H9 (cell line): ENCODE measurements at places on chromosomes 12 and 14.

DNA sequence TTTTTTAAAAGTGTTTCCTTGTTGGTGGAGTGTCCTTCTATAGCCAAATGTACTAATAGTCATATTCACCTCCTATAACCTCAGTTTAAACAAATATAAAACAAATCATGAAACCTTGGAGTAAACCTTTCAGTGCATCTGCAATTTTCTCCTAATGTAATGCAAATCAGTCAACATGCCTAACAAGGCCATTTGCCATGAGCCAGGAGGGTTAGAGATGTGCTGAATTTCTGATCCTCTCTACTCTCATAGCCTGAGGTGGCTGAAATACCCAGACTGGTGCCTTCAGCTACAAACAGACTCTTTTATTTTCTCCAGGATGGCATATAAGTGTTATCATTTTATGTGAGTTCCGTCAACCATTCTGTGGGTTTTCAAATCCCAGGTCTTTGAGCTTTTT lies 908.1 kb downstream of the GALC start:
- no peak for DNase-seq

- no peak for DNase-seq
Observed at GRCh38 chr14:31204593-31205534, 2.7 kb downstream of the HECTD1 start.

- peak; percentile 76 for DNase-seq
Observed at GRCh38 chr12:50051101-50051806, 6.1 kb upstream of the ASIC1 start.

- no peak for DNase-seq
Observed at GRCh38 chr14:85934886-85935254, 404.9 kb downstream of the FLRT2 start.

- DNase-seq, result no peak
Observed at GRCh38 chr14:34930591-34931091, 52.2 kb upstream of the SRP54 start.

- no peak for DNase-seq
Observed at GRCh38 chr12:68976395-68976841, 43.4 kb upstream of the CPM start.

- DNase-seq, result no peak
Observed at GRCh38 chr14:78737116-78737515, 566.9 kb downstream of the NRXN3 start.

DNA sequence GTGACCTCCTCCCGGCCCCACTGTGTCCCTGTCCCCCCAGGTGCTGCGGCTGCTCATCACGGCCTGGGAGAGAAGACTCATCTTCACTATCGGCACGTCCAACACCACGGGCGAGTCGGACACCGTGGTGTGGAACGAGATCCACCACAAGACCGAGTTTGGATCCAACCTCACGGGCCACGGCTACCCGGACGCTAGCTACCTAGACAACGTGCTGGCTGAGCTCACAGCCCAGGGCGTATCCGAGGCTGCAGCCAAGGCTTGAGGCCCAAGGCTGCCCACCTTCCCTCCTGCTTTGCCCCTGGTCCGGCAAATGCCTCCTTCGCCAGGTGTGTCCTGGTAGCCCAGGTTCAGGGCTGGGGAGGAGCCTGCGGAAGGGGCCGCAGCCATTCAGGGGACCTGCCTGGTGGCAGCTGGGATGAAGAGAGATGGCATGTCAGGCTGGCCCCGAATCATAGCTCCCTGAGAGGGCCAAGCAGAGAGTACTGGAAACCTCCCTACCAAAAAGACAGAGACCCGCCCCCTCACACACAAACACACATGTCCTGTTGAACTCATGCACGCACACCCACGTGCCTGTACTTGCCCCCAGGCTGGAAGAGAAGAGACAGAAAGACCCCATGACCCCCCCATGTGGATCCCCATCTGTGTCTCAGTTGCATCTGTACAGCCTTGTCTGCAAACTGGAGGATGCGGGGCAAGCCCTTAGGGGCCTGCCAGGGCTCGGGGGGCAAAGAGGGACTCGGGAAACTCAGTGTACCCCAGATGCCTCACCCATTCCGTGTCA lies 38.7 kb downstream of the RASAL1 start:
- DNase-seq, result no peak

- no peak for DNase-seq
Observed at GRCh38 chr14:81005540-81006228, 50.3 kb downstream of the TSHR start.

GRCh38 chr12:95208678-95209077 lies 8.6 kb downstream of the FGD6 start:
- no peak for DNase-seq

DNA sequence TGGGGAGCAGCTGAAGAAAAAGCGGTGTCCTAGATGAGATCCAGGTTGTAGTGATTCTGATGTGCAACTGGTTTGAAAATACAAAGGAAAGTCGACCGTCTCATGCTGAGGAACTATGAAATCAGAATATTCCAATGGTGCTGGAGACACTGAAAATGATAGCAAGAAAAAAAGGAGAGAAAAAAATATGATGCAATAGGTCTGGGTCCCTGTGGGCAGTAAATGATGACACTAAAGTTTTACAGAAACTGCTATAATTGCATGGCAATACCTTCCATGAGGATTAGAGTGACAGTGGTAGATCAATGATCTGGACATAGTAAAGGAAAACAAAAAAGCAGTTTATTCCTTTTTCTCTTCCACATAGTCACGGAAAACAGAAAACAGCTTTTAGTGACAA lies 2.3 kb downstream of the PYM1 start:
- DNase-seq, result no peak

DNA sequence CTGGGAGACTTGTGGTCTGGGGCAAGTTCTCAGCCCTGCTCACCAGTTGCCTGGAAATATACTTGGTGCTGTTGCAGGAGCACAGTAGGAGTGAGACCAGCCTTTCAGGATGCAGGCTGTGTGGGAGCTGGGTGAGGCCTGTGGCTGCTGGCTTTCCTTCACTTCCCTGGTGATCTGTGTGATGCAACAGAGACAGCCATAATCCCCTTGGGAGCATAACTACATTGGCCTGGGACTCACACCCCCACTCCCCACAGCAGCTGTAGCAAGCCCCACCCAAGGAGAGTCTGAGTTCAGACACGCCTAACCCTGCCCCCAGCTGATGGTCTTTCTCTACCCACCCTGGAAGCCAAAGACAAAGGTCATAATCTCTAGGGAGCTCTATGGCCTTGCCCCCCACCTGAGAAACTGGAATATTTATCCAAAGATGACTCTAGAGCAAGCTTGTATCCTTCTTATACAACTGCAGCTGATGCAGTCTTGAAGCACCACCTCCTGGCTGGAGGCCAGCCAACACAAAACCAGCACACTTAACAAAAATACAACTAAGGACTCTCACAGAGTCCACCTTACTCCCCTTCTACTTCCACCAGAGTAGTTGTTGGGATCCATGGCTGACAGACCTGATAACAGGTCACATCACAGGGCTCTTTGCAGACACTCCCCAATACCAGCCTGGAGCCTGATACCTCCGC lies 190.4 kb upstream of the CPNE8 start:
- DNase-seq, result no peak

- DNase-seq, result no peak
Observed at GRCh38 chr12:51961834-51962233, 10.3 kb downstream of the ACVR1B start.

DNA sequence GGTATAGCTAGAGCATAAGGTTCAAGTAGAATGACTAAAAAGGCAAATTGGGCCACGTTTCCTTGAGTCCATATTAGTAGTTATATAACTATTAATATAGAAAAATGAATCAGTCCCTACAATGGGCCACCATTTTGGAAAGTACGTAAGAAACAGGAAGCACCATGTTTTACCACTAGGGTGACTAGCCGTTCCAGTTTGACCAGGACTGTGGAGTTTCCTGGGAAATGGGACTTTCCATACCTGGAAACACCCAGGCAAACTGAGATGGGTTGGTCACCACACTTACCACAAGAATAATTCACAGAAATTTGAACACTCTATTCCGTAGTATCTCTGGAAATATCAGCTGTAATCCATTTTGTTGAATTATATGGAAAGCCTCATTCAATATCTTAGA lies 2.1 kb upstream of the MAGOHB start:
- no peak for DNase-seq

GRCh38 chr14:35404449-35405303 lies at the start of gene NFKBIA:
NFKBIA (minus strand) TSS chr14:35404749; CDS start chr14:35404644, 105 bp downstream.
- peak; percentile 81 for DNase-seq

DNA sequence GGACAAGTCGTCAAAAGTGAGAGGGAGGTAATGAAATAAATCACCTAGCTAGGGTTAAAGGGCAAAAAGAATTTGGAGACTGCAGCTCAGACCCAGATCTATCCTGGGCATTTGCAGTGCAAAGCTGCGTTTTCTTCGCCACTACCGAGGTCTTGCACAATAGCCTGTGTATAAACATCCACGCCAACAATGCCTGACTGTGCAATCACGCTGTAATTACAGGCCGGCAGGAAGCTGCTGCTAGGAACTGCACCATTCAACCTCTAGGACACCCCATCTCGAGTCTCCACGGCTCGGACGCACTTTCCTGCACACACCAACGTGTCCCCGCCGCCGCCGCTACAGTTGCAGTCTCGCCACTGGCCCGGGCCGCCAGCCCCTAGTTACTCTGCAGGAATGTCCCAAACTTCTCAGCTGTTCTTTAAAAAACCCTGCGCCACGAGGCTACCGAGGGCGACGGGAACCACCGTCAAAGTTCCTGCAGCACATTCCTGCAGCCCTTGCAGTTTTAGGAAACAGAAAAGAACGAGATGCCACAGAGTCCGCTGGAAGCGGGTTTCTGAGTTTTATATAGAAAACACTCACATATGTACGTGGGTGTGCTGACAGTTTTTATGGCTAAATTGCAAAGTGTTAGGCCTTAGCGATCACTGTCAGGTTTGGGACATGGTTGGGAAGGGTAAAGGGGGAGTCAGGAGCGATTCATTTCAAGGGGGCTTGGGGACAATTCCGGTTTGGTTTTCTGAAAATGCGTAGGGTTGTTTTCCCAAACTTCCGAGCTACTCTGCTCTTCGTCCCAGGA lies 65.6 kb upstream of the PTGR2 start:
- DNase-seq, result peak; percentile 45

DNA sequence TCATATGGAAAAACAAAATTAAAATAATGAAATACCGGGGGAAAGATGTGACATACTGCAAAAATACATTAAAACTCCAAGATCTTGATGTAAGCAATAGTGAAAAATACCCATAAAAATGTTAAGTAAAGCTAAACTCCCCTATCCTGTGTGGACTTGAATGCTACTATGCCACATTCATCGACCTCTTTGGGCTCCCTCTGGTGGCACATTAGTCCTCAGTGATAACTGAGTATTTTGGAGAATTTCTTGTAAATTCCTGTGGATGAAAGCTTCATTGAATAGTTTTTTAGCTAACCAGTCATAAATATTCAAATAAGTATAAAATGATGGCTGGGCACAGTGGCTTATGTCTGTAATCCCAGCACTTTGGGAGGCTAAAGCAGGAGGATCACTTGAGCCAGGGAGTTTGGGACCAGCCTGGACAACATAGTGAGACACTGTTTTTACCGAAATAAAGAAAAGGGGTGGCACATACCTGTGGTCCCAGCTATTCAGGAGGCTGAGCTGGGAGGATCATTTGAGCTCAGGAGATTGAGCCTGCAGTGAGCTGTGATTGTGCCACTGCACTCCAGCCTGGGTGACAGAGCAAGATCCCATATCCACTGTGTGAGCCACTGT lies 42.4 kb upstream of the SGPP1 start:
- DNase-seq, result no peak

- no peak for DNase-seq
Observed at GRCh38 chr12:9667403-9668160, 1.9 kb upstream of the CLEC2D start.

- no peak for DNase-seq
Observed at GRCh38 chr14:90628825-90629224, 187.4 kb downstream of the TTC7B start.

DNA sequence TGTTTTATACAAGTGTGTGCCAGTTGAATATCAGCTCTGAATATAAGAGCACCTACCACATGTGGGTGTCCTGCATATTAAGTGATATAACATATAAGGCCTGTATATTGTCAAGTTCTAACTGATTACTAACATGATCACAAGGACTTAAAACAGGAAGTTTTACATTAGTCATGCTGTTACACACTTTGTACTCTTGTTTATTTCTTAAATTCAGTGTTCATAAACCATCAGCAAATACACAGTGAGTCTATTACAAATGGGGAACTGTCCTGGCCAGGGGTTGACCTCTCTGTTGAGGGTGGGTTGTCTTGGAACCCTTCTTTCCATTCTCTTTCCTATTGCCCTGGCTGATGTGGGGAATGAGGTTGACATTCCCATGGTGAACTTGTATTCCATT lies 19.1 kb downstream of the HELB start:
- DNase-seq, result no peak

DNA sequence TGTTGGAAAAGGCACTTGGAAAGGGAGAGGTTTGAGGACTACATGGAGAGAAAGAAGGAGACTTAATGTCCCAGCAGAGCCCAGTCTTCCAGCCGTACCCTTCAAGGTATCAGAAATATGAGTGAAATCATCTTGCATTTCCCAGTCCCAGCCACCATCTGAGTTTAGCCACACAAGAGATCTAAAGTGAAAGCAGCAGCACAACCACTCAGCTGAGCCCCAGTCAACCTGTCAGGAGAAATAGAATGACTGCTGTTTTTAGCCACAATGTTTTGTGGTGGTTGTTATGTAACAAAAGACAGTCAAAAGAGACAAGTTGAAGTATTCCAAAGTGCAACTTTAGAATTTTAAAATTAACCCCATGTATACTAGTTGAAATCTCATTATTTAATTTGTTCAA lies 28.0 kb downstream of the DERA start:
- DNase-seq, result no peak

- DNase-seq, result no peak
Observed at GRCh38 chr12:76084863-76085519, 506 bp upstream of the NAP1L1 start.

GRCh38 chr12:89984846-89985245 lies 276.2 kb upstream of the ATP2B1 start:
- DNase-seq, result no peak

- no peak for DNase-seq
Observed at GRCh38 chr14:102807013-102807406, 29.8 kb downstream of the TRAF3 start.

DNA sequence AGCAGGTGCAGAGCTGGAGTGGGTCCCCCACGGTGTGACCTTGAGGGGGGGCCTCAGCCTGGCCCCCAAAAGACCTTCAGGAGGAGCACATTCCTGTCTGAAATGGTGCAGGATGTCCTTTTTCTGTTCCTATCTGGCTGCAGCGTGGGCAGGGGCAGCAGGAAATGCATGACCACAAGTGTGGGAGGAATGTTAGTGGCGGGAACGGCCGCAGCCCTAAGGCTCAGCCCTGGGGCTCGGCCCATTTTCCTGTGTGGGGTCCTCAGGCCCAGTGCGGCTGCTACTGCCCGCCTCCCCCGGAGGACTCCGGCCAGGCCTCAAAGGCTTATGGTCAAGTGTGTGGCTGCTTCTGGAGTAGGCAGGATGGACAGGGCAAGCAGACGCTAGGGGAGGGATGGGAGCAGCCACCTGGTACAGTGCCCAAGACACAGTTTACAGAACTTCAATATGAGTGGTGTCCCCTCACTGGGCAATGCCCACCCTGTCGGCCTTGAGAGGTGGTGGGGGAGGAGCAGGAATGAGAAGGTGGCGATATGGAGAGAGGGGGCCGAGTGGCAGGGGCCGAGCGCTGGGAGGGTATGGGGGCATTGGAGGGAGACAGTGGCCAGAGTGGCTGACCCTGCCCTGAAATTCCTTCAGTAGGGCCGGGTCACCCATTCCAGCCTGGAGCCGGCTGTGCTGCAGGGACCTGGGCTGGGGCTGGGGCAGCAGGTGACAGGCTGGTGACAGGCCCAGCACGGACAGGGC lies 137.4 kb downstream of the CALM1 start:
- no peak for DNase-seq

- DNase-seq, result no peak
Observed at GRCh38 chr14:33254861-33255395, 316.2 kb downstream of the NPAS3 start.

GRCh38 chr12:122961531-122962329 lies 4.5 kb downstream of the ABCB9 start:
- no peak for DNase-seq
